ENCODE measurements at places on chromosomes 1 and 21.

DNA sequence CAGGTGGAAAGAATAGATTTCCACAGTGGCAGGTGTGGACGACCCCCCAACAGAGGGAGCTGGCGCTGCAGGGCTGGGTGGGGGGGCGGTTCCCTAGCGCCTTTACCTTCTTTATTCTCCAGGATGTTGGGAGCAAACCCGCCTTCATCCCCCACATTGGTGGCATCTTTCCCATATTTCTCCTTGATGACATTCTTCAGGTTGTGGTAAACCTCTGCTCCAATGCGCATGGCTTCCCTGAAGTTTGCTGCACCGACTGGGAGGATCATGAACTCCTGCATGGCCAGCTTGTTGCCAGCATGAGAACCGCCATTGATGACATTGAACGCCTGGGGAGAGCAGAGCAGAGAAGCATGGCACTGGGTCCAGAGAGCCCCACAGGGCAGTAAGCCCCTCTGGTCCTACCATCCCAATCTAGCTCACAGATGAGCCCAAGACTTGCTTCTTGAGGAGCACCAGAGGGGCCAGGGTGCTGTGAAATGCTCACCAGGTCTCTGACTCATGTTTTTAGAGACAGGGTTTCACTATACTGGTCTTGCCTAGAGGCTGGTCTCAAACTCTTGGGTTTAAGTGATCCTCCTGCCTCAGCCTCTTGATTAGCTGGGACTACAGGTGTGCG is 12.2 kb downstream of the ENO1 start:
- peaks cover 17% of the 10 kb centered on the region for H3K4me1 ChIP-seq
- no peak for DNase-seq
- no peak overlapping the region for H3K27ac ChIP-seq
- peaks cover 34% of the 10 kb centered on the region for H3K36me3 ChIP-seq
- no peaks in the 10 kb centered on the region for H3K27me3 ChIP-seq

GRCh38 chr1:46816930-46817329 is 18.1 kb downstream of the CYP4B1 start:
- no peak overlapping the region for H3K27ac ChIP-seq
- H3K4me3 ChIP-seq, result no peak overlapping the region
- H3K27me3 ChIP-seq, result peaks cover 2% of the 10 kb centered on the region
- no peaks in the 10 kb centered on the region for H3K36me3 ChIP-seq
- DNase-seq, result no peak
- H3K4me1 ChIP-seq, result no peaks in the 10 kb centered on the region

DNA sequence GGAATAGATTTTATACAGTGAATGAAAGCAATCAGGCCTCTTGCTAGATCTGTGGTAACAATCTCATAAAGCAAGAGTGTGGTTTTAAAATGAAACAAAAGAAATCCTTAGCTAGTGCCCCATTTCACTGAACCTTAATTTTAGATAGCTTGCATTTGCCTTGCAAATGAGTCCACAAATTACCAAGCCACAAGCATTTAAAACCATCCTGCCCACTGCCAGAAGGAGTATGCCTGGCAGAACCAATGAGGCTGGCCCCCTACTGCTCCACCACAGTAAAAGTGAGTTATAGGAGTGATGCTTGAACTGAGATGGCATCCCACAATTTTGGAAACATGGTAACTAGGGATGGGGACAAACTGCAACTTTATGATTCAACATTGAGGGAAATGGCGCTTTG is 206.4 kb upstream of the LMO4 start:
- H3K4me1 ChIP-seq, result peaks cover 5% of the 10 kb centered on the region
- H3K27ac ChIP-seq, result no peak overlapping the region
- H3K4me3 ChIP-seq, result no peak overlapping the region
- DNase-seq, result no peak
- no peaks in the 10 kb centered on the region for H3K27me3 ChIP-seq

- peaks cover 82% of the 10 kb centered on the region for H3K4me1 ChIP-seq
- H3K27me3 ChIP-seq, result peaks cover 30% of the 10 kb centered on the region
- peaks cover 6% of the 10 kb centered on the region for H3K36me3 ChIP-seq
- H3K4me3 ChIP-seq, result peak within 1 kb of the TSS; percentile 95
Measured at GRCh38 chr1:156705321-156705917, at the start of gene CRABP2. Gene CRABP2, minus strand, starts transcription at chr1:156705583. Its CDS starts 137 bp downstream, at chr1:156705446.

DNA sequence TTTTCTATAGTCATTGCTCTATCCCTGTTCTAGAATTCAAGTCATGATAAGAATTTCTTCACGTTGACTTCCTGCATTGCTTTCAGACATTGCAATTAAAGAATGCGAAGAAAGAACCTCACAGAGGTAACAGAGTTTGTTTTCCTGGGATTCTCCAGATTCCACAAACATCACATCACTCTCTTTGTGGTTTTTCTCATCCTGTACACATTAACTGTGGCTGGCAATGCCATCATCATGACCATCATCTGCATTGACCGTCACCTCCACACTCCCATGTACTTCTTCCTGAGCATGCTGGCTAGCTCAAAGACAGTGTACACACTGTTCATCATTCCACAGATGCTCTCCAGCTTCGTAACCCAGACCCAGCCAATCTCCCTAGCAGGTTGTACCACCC is 10.6 kb downstream of the APCS start:
- no peak overlapping the region for H3K27ac ChIP-seq
- H3K36me3 ChIP-seq, result peaks cover 2% of the 10 kb centered on the region
- no peak for DNase-seq

GRCh38 chr1:87333692-87334347 is 5.1 kb downstream of the LMO4 start:
- H3K36me3 ChIP-seq, result peaks cover 9% of the 10 kb centered on the region
- peaks cover 65% of the 10 kb centered on the region for H3K4me1 ChIP-seq
- H3K4me3 ChIP-seq, result peak overlapping the region; percentile 97
- DNase-seq, result no peak
- H3K27ac ChIP-seq, result no peak overlapping the region
- no peaks in the 10 kb centered on the region for H3K27me3 ChIP-seq

GRCh38 chr1:25615563-25616094 is 962 bp upstream of the MAN1C1 start:
- peak overlapping the region; percentile 84 for H3K4me3 ChIP-seq
- H3K4me1 ChIP-seq, result peaks cover 31% of the 10 kb centered on the region
- no peak for DNase-seq
- H3K27me3 ChIP-seq, result peaks cover 36% of the 10 kb centered on the region
- H3K36me3 ChIP-seq, result no peaks in the 10 kb centered on the region

- no peak overlapping the region for H3K4me3 ChIP-seq
- no peaks in the 10 kb centered on the region for H3K36me3 ChIP-seq
- H3K4me1 ChIP-seq, result no peaks in the 10 kb centered on the region
- H3K27me3 ChIP-seq, result peaks cover 91% of the 10 kb centered on the region
- no peak for DNase-seq
Measured at GRCh38 chr21:36684957-36685714, 13.8 kb upstream of the SIM2 start.
